ENCODE measurements at places on chromosomes 7 and 10. TPM values are rescaled to one million over a fixed set of nuclear protein-coding genes. Genes with fewer than 3 reads are reported as not detected.
A peak's percentile ranks its signal among the peaks of the same experiment; 100 is the strongest.

DNA sequence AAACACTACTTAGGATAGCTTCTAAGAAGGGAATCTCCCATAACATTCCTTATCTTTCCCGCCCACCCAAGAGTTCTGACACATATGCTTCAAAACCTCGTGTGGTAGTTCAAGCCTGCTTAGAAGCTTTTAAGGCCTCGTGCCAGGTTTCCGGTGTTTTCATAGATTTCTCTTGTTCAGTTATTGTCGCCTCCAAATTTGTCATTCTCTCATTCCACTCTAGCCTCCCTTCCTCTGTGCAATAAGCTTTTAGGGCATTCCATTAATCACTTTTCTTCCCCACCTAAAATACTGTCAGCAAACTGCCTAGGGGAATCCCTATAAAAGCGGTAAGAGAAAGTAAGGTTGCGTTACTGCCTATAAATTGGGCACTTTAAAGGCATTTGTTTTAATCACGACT, 718 bp upstream of the BPGM start:
- DNase-seq, result no peak

- DNase-seq, result no peak
Measured at GRCh38 chr7:106054971-106055532, 57.1 kb downstream of the SYPL1 start.

DNA sequence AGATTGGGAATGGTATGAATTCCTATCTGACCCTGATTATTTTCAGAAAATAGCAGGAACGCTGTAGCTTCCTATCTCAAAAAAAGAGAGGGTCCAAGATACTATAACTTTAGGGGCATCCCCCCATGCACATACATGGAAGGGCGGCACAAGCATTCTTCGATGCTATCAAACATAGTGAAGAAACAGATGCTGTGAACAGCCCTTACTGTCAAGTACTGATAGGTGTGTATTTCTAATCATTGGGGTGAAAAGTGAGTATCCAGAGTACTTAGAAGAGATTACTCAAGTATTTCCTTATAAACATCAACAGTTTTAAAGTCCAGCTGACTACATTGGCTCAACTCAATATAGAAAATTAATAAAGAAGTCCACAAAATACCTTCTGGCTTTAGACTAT, 17.0 kb upstream of the NUP42 start:
- DNase-seq, result no peak

DNA sequence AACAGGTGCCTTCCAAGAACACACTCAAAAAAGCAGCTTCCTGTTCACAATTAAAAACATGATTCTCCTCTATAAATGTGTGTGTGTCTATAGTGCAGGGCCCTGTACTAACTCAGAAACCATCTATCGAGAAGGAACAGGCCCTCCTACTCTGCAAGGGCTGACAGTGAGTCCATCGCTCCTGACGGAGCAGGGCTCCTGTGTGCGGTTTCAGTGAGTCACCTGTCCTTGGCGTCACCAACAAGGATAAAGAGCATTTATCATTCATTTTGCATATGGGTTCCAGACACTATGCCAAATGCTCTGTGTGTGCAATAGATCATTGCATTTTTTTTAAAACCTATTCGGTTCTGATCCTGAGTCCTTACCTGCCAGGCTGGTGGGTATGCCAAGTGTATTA, 63.7 kb downstream of the TACC2 start:
- no peak for DNase-seq

GRCh38 chr7:83413831-83414230, 235.1 kb downstream of the SEMA3E start:
- DNase-seq, result no peak

DNA sequence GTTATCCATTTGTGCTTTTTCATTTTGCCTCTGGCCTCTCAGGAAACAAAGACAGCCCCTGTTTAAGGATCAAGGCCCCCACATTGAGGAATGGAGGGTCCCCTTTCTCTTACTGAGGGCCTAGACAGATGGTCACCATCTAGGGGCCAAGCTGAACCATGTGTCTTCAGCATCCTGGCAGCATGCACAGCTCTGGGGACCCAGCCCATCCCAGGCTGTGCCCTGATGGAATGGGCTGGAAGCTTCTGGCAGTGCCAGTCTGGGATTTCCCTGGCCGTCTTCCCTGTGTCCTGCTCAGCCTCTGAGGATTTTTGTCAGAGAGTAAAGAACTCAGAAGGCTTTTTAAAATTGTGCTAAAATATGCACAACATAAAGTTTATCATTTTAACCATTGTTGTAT, 116.8 kb downstream of the ITIH5 start:
- DNase-seq, result no peak

DNA sequence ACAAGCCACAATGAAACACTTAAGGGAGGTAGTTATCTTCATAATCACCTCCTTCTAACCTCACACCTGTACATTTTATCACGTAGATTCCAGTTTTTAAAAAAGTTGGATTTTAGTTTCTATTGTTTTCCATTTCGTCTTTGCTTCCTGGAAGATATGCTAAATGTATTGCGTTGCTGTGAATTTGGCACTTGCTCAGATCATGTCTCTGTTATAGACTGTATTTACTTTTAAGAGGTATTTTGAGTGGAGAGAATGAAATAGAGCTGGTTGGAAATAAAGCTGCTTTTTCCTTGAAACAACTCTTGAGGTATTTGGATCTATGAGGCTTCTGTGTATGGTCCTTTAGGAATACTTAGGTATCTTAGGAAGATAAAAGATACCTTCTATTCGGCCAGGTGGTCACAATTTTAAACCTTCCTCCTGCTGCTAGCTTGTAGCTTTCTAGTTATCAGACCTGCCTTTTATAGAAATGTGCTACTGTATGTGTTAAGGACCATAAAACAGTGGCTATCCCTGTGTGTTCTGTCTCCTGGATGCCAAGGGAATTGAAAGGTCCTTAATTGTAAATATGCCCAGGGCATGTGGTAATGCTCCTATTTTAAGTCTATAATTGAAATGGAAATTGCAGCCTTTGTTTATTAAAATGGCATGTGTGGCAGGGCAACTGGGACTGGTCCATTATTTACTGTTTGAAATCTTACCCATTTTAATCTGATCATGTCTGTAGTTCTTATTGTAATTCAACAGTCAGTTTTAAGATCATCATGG, 147.7 kb downstream of the SND1 start:
- no peak for DNase-seq

DNA sequence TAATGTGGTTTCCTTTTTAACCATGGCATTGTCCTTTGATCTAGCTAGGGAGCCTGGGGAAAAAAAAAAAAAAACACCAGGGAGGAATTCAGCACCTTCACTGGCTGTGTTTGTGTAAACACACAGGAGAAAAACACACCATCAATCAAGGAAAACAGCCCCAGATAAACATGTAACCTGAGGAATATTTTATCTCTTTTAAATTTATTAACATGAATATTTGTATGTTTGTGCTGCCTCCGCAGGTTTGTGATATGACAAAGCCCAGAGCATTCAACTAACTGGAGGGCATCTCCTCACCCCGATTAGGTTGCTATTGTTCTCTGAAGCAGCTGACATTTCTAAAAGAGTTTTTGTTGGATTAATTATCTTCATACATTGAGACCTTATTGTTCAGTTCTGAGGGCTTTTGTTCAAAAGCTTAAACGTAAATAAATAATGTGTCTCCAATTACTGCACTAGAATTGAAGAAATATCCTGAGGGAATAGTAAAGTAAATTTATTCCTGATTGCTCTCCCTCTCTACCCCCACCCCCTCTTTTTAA, 89.4 kb upstream of the SEMA3E start:
- DNase-seq, result no peak

- DNase-seq, result no peak
Measured at GRCh38 chr10:101495324-101495925, 92.6 kb downstream of the POLL start.

GRCh38 chr10:32956365-32957197, 1.4 kb downstream of the ITGB1 start:
- no peak for DNase-seq

- DNase-seq, result no peak
Measured at GRCh38 chr10:29785701-29786100, 150.9 kb upstream of the SVIL start.

DNA sequence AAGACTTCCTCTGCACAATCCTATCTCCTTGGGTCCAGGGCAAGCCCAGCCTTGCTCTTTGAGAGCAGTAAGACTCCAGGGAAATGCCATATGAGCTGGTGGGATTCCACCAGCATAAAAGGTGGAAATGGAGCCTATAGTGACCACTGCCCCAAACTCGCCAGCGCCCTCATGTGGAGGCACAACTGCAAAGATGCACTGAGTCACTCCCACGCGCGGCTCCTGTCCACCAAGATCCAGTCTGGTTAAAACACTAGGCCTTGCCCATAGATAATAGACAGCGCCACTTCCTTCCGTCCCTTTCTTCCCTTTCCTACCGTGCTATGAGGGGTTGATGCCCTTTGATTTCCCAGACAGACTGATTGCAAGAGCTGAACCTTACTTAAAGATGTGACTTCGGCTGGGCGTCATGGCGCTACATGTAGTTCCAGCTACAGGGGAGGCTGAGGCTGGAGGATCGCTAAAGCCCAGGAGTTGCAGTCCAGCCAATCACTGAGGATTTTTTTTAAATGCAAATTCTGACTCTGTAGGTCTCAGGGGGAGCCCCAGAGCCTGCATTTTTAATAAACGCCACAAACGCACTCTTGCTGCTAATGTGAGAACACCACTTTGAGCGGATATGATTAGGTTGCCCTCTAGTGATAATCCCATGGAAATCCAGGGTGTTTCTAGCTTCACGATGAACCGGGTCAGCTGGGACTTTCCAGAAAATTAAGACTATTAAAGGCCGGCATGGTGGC, 136.5 kb downstream of the EPC1 start:
- no peak for DNase-seq

DNA sequence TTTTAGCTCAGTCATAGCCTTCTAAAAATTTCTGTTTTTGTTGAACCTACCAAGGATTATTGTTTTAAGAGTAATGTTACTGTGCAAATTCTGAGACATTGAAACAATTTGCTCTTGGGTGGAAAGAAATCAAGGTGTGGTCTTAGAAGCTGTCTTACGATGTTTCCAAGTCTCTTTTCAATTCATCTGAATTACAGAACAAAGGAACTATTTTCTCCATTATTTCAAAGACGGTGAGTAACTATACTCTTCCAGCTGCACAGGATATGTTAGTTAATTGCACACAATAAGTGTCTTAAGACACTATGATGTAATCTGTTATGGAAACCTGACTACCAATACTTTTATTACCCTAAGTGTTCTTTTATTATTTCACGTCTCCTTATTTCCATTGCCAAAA, 106.8 kb upstream of the POM121L12 start:
- DNase-seq, result no peak

GRCh38 chr10:89275383-89275782, 23.8 kb upstream of the LIPA start:
- no peak for DNase-seq

GRCh38 chr7:88184848-88185304, 35.0 kb downstream of the SRI start:
- peak; percentile 65 for DNase-seq

DNA sequence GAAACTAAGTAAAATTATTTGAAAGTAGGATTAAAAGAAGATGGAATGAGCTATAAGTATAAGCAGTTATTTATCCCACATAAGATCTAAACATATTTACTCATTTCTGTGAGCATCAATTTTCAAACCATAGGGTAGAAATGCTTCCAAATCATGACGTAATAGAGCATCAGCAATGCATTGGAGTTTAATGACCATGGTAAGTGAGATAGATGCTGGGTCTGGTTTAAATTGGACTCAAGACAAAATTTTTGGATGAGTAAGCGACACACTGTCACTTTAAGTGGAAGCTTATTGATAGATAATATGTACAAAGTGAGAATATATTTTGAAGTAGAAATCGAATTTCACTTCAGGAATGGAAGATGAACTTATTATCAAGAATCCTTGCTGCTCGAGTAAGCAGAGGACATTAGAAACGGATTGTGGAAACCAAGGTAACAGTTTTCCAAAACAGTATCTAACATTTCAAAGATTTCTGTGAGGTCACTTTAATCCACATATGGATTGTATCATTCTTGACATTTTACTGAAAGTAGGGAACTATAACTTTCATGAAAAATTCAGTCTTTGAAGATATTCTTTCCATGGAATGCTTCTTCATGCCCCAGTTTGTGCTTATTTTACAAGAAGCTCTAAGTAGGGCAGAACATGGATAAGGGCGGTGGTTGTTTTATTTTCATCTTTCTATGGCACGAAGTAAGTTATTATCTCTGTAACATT, 85.8 kb downstream of the AGMO start:
- DNase-seq, result no peak

- DNase-seq, result no peak
Measured at GRCh38 chr7:28481091-28481926, 69.0 kb downstream of the CREB5 start.

GRCh38 chr10:65769828-65770227, 1156.0 kb upstream of the LRRTM3 start:
- no peak for DNase-seq

DNA sequence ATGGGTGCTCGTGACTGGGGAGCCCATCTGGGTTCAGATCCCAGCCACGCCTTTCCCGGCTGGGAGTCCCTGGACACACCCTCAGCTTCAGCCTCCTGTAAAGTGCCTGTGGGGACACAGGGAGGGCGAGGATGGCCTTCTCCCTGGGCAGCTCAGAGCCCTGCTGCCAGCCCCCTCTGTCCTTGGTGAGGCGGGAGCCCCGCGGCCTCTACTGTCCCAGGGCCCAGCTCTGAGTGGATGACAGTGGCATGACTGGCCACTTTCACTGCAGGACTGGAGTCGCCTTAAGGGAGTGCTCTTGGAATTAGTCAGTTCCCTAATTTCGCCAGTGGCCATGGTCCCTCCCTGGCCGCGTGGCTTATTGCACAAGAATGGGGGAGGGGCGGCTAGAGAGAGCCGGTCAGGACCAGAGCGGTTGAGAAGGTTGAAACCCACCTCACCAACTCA, 4.6 kb downstream of the BRI3 start:
- peak; percentile 85 for DNase-seq

- DNase-seq, result no peak
Measured at GRCh38 chr10:96772196-96772595, 51.9 kb upstream of the PIK3AP1 start.

GRCh38 chr10:85548034-85548433, 818.6 kb downstream of the GRID1 start:
- no peak for DNase-seq

ACTL6B gene
- not detected for total RNA-seq

RNF133 gene
- not detected for total RNA-seq

CLRN3 gene
- total RNA-seq, result not detected

RELN gene
- 0.11 TPM for total RNA-seq

TBC1D12 gene
- total RNA-seq, result 9.4 TPM

DNMBP gene
- 15.9 TPM for total RNA-seq

TFEC gene
- total RNA-seq, result 1.3 TPM

GPR26 gene
- not detected for total RNA-seq

HTR5A gene
- total RNA-seq, result not detected

TEX47 gene
- total RNA-seq, result not detected

GPR22 gene
- total RNA-seq, result not detected

ABCF2 gene
- total RNA-seq, result 85.3 TPM

NPSR1 gene
- not detected for total RNA-seq
